ENCODE measurements at places on chromosomes 1 and 21.
A peak's percentile ranks its signal among the peaks of the same experiment; 100 is the strongest.

GRCh38 chr1:17212487-17213121, 7.7 kb downstream of the PADI1 start:
- DNase-seq = peak; percentile 73

- no peak for DNase-seq
Observed at GRCh38 chr1:202076050-202076511, 46.6 kb upstream of the GPR37L1 start.

DNA sequence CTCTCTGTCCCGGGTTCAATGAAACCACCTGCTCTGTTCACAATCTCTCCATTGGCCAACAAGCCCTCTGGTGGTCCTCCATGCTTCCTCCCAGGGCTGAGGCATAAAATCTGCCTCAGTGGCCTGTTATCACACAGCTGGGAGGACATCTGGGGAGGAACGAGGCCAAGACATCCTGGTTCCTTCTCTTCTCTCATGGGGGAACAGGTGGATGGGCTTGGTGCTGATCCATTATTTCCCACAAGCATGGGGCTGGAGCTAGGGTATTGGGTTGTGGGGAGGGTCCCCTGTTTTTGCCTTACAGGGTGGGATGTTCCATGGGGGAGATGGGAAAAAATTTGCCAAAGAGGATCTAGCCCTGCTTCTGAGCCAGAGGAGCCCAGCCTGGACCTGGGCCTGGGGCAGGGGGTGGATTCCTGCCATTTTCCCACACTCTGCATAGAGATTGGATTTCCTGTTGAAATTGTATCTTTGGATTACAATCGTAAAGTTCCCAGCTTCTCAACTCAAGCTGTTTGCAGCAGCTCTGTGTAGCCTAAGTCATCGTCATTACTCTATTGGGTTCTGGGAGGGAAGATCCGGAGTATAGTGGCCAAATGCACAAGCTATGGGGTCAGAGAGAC, 124.7 kb downstream of the NAV1 start:
- DNase-seq = no peak

GRCh38 chr1:107073493-107073892, 17.0 kb downstream of the PRMT6 start:
- DNase-seq = no peak

DNA sequence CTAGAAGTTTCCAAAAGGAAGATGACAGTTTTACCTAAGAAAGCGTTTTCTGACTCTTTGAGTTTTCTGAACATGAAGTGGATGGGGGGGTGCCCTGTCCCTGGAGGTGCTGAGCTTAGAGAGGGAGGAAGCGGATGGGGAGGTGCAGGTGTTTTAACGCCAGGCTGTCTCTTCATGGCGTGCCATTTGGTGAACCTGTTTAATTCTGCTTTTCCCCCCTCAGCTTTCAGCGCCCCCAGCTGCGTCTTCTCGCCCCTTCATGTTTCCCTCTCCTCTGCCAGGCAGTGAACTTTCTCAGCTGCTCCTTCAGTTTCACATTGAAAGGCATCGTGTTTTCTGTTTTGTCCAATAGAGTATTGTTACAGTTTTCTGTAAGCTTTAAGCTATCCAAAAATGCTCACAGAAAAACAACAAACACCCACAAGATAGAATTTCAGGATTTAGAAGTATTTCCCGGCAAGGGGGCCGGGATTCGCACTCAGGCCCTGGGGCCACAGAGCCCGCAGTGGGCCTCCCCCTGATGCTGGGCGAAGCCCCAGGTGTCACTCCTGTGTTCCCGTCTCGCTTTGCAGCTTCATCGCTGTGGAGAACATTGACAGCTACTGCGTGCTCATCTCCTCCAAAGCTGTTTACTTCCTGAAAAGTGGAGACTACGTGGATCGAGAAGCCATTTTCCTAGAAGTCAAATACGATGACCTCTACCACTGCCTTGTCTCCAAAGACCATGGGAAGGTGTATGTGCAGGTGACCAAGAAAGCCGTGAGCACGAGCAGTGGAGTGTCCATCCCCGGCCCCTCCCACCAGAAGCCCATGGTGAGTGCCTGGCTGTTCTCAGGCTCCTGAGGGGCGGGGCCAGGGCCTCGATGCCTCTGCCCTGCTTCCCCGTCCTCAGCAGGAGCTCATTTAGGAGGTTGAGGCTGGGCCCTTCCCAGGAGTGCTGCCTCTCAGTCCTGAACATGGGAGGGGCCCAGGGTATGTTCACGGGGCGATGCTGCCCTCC, 111.4 kb downstream of the DHRS3 start:
- no peak for DNase-seq

All from iPS-NIHi11 (cell line).